ENCODE measurements at places on chromosomes 1 and 21.

DNA sequence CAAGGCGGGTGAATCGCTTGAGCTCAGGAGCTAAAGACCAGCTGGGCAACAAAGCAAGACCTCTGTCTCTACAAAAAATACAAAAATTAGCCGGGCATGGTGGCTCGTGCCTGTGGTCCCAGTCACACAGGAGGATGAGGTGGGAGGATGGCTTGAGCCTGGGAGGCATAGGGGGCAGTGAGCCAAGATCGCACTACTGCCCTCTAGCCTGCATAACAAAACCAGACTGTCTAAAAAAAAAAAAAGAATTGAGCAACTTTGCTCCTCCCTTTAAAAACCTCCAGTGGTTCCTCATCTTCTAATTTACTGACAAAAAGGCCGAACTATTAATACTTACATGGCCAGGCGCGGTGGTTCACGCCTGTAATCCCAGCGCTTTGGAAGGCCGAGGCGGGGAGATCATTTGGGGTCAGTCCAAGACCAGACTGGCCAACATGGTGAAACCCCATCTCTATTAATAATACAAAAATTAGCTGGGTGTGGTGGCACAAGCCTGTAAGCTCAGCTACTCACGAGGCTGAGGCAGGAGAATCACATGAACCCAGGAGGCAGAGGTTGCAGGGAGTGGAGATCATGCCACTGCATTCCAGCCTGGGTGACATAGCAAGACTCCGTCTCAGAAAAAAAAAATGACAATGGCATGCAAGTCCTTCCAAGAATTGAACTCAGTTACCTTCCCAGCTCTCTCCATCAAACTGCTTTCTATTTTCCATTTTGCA lies 4.4 kb downstream of the ACBD3 start:
- DNase-seq = no peak

DNA sequence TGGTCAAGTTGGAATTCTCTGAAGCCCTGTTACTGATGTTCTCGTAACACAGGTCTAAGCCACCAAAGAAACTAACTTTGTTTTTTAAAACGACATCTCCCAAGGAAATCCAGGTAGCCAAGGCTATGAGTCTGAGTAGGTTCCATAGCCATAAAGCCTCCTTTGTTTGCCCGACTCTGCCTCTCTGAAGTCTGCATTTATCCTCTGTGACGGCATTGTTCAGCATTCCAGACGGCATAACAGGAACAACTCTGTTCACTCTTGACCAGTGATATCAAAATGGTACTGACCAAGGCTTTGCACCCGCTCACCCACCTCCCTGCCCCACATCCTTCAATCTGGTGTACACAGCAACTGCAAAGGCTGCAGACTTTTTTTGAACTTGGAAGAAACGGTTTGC lies 14.8 kb downstream of the URB1 start:
- DNase-seq = no peak

DNA sequence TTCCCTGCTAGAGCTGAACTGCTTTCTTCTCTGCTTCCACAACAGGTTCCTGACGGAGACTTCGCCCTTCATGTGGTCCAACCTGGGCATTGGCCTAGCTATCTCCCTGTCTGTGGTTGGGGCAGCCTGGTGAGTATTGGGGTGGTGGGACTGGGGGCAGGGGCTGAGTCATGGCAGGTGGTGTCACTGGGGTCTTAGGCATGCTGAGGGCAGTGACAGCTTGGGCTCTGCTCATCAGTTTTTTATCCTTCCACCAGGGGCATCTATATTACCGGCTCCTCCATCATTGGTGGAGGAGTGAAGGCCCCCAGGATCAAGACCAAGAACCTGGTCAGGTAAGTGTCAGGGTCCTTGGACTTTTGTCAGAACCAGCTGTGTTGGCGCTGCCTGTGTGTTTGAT lies 1.3 kb downstream of the ATP6V0B start:
- no peak for DNase-seq

DNA sequence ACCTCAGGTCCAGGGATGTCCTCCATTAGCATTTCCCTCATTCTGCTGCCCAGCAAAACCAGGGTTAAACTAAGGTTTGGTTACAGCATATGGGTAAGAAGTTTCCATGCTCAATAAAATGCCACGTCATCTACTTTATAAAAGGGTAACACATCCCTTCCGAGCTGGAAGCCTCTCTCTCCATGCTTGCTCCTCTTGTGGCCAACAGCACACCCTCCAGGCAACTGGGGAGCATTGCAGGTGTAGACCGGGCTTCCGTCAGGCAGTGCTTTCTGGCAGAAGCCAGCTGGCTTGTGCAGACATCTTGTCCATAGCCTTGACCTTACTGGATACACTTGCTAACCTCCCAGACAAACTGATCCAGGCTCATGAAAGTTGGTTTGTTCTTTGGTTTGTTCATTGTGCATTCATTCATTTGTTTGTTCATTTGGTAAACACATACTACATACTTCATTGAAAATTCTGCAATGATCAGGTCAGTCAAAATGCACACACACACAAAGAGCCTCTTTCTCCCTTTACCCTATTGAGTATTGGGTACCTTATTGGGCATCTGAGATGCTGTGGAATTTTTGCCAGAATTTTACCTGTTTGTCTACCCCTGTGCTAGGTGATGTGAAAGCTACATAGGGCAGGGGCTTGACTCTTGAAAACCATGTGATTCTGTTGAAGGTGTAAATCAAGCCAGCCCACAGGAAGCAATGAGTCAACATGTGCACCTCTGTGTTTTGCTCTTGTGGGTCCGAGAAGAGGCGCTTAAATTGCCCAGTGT lies 422.8 kb downstream of the CAMTA1 start:
- no peak for DNase-seq

DNA sequence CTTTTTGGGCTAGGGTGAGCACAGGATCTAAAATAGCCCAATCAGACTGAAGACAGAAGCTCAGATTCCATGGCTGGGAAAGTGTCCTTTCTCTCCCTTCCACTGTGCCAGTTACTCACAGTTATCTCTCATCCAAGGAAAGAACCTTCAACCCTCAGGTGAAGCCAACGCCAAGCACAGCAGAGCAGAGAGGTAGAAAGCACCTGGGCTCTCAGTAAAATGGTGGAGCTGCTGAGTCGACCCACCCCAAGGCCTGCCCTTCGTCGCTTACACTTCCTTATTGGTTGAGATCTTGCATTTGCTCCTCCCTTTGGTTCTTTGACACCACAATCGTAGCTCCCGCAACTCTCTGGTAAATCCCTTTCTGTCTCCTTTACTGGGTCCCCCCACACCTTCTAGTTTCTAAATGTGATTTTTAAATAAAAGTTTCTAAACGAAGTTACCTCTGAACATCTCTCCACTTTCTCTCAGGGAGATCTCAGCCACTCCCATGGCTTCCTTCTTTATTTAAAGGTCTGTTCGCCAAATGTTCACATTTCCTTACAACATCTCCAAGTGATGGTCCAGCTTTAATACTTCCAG lies 27.5 kb upstream of the SLC30A1 start:
- DNase-seq = no peak

- no peak for DNase-seq
These were observed 2.6 kb downstream of the KDM1A start for GRCh38 chr1:23021834-23022233.

DNA sequence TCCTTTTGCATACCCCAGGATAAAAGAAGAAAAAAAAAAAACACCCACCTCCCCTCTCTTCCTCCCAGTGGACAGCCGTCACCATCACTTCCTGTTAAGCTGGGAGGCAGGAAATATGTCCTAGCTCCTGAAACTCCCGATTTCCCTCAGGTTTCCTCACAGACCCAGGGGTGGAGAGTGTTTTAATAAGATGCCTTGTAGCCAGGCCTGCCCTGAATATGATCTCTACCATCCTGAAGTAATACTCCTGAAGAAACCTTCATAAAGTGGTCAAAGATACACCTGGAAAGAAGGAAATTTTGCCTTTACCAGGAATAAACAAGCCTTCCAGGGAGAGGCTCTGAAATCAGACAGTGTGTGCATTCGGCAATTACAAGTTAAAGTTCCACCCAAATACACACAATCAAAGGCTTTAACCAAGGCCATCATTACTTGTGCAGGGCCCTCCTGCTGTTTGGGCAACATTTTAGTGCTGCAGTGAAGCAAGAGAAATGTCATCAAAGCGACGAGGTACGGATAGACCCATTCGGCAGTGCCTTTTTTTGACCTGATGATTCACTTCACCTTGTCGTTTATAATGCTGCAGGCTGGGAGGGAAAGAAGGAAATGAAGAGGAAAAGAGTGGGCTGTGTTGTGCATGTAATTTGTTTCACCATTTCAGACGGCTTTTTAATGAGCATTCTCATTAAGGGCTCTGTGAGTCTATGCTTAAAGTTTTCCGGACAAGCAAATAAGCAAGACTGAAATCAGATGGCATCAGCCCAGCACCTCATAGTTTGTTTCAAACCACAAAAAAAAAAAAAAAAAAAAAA lies 41.0 kb upstream of the RASAL2 start:
- no peak for DNase-seq
